ENCODE measurements at places on chromosomes 7 and 10.

DNA sequence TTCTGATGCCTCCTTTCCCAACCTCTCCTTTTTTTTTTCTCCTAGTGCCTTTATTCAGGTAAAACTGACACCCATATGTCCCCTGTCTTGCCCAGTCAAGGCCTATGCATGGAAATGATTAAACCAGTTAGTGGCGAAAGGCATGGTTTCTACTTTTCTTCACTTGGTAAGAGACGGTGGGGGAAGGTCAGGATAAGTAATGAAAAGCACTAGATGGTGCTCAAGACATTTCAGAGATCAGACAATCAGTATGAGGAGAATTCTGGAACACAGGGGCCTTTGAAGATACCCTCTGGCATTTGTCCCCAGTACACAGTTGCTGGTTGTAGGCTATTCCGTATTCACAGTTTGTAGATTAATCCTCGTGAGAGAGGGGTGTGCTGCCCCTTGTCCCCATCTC, 121.2 kb downstream of the RTKN2 start:
- DNase-seq: no peak

GRCh38 chr10:125113691-125114371, 46.5 kb downstream of the CTBP2 start:
- no peak for DNase-seq

GRCh38 chr7:71612911-71613310, 481.0 kb downstream of the GALNT17 start:
- DNase-seq: no peak

GRCh38 chr10:105197598-105198364, 556.7 kb downstream of the SORCS3 start:
- DNase-seq: no peak

DNA sequence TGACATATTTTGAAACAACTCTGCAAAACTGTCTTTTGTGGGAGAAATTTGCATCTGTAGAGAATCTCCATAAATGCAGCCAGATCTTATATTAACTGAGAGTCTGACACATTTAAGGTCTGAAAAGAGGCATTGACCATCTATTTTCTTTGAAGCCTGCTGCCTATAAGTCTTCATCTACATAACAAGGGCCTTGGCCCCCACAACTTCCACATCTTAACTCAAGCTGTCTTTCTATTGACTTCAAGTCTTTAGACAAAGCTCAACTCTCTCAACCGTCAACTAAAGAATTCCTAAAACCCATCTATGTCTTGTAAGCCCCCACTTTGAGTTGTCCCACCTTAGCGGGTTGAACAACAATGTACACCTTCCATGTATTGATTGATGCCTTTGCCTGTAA, 72.4 kb upstream of the ADCY1 start:
- DNase-seq: no peak

GRCh38 chr7:47100148-47100816, 481.6 kb downstream of the TNS3 start:
- no peak for DNase-seq

DNA sequence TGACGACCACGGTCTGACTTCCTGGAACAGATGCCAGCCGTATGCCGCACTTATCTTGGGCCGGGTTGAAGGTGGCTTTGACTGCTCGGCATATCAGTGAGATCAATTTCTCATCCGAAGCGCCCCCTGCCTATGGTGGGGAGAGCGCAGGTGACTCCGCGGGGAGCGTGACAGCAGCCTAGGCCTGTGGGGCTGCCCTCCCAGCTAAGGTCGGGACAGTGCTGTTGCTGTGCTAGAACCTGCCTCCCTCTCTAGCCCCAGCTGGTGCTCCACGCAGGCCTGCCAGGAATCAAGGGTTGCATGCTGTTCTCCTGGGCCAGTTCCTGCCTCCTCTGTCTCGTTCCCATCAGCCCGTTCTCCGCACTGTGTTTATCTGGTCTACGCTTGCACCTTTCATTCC, 49.8 kb downstream of the PODXL start:
- no peak for DNase-seq

GRCh38 chr7:81775560-81775959, 5.7 kb upstream of the HGF start:
- DNase-seq: no peak

- no peak for DNase-seq
These were observed 33.3 kb downstream of the FOXK1 start for GRCh38 chr7:4715410-4715776.
